ENCODE measurements at places on chromosomes 7 and 10.
A peak's percentile ranks its signal among the peaks of the same experiment; 100 is the strongest.

DNA sequence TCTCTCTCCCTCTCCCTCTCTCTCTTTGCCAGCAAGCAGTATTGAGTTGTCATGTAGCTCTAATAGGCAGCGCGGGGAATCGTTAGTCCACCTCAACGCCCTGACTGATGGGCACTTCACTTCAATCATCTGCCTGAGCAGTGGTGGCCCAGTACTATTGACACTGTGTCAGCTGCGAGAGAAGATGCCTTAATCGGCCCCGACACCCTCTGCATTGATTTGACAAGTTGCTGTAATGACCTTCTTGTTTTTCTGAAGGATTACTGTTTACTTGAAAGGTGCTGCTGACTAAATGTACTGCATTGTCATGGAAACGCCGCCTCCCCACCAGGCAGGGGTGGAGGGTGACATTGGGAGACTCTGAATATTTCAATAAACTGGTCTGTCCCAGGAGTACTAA, 913.8 kb downstream of the KCNMA1 start:
- no peak for DNase-seq

GRCh38 chr7:130875265-130875741, 141.3 kb upstream of the KLF14 start:
- peak; percentile 50 for DNase-seq

DNA sequence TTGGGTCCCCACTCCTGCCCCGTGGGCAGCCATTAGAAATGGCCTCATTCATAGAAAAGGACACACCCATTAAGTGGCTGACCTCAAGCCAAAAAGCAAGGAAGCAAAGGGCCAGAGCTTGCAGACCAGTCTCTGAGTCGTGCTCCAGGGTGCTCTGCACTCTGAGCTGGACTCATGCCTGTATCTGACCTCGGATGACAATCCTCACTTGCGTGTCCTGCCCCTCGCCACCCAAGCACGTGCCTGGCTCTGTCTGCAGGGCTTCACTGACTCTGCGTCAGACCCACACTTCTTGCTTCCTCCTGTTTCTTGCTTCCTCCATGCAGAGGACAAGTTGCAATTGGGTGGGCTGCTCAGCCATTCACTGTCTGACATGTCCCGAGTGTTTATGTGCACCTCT, 138.8 kb downstream of the OAT start:
- no peak for DNase-seq

GRCh38 chr7:84492098-84493034, 297.8 kb upstream of the SEMA3A start:
- no peak for DNase-seq

DNA sequence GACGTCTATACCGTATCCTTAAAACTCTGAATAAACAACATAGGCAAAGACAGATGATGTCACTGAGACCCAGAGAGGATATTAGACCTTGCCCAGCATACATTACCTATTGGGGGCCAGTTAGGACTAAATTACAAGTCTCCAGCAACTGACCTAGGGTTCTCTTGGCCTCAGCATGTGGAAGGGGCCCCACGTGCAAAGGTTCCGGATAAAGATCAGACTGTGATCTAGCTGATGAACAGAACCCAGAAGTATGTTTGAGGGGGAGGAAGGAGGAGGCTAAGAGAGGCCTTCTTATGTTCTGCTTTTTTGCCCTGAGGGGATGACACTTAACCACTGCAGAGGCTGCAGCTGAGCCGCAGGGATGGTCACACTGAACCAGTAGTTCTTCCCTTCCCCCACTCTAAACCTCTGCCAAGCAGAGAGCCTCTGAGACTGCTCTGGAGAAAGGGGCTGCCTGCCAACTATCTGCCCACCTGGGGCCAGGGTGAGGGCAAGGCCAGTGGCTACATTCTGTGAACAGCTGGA, 24.0 kb upstream of the KMT2C start:
- no peak for DNase-seq

DNA sequence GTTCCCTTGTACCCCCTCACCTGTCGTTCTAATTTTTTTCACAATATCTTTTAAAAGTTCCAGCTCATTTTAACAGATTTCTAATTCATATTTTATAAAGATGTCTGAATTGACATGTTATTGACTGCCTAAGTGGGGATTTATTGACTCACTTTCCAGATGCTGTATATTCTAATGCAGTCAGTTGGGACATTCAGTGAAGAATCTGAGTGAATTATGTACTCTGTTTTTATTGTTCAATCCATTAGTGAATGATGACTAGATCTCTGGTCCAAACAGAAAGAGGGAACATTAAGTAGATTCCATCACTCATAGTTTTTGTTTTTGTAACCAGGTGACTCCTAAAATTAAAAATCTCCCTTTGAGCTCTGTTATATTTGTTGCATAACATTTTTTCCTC, 54.3 kb downstream of the LOXL4 start:
- no peak for DNase-seq

- no peak for DNase-seq
Measured at GRCh38 chr10:122078965-122079795, 90.2 kb downstream of the TACC2 start.

DNA sequence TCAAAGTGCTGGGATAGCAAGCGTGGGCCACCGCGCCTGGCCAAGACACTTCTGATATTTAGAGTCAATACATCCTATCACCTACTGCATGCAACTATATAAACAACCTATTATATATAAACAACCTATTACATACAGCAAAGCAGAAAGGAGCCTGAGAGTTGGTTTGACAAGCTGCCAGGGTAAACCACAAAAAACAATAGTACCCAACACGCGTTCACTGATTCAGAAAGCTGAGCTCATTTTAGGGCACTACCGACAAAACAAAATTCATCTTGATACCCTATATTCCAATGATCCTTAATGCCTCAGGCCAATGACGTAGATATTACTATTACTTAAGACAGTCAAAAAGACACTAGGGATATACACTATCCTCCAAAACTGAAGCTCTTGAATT, 16.2 kb downstream of the MALSU1 start:
- no peak for DNase-seq

GRCh38 chr7:148967602-148968001, 60.7 kb downstream of the PDIA4 start:
- DNase-seq = no peak

- peak; percentile 71 for DNase-seq
Measured at GRCh38 chr10:6445671-6446316, 134.3 kb downstream of the PRKCQ start.

GRCh38 chr7:122887198-122887597, 938 bp upstream of the CADPS2 start:
- DNase-seq = no peak

GRCh38 chr10:91298224-91298871, 77.9 kb downstream of the PCGF5 start:
- DNase-seq = peak; percentile 85

DNA sequence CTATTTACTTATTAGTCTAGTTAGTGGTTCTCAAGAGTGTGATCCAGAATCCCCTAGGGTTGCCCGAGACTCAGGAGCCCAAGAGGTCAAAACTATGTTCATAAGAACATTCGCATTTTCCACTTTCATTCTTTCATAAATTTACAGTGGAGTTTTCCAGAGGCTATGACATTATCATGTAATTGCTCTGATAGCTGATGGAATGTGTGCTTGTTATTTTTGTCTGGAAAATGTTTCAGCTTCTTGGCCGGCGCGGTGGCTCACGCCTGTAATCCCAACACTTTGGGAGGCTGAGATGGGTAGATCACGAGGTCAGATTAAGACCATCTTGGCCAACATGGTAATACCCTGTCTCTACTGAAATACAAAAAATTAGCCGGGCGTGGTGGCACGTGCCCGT, 10.1 kb downstream of the PURB start:
- DNase-seq = no peak

DNA sequence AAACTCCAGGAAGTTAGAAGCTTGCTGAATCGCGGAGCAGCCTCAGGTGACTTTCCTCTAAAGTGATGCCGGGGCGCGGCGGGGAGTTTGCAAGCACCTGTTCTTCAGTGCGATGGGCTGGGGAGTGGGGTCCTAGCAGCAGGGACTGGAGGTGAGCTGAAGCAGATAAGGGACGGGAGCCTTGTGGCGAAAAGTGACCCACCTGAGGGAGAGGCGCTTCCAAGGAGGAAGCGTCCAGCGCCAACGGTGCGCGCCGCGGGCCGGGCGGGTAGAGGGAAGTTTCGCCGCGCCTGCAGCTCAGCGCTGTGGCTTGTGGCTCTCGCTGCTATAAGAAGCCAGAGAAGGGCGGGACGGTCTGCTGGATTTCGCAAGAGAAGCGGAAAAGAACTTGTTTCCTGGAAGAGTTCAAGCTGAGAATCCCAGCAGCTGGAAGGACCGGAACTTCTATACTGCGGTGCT, at the start of gene STEAP4:
TSS of gene STEAP4 (minus strand) at position 305 of the 459 bp plus-strand sequence. CDS start 22,625 bp downstream, outside the sequence.
- DNase-seq = peak; percentile 12

DNA sequence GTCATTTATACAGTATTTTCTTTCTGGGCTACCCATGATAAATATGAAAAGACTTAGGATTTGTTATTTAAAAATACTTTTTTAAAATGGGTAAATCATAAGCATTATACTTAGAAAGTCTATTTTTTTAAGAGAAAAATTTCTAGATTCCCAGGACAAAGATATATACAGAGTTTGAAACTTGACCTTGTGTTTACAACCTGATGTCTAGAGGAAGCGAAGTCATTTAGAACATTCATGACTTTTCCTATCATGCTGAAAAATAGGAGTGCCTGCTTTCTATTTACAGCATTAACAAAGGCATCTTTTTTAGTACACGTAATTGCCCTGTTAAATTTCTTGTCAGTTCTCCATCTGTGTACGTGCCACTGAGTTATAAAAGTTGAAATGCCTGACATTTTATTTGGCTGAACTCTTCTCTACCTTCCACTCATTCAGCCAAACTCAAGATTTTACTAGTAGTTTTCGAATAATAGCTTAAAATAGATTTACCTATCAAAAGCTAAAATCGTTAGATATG, 23.0 kb downstream of the GNAT3 start:
- DNase-seq = no peak

GRCh38 chr7:66748791-66749190, 8.3 kb downstream of the RABGEF1 start:
- DNase-seq = no peak

DNA sequence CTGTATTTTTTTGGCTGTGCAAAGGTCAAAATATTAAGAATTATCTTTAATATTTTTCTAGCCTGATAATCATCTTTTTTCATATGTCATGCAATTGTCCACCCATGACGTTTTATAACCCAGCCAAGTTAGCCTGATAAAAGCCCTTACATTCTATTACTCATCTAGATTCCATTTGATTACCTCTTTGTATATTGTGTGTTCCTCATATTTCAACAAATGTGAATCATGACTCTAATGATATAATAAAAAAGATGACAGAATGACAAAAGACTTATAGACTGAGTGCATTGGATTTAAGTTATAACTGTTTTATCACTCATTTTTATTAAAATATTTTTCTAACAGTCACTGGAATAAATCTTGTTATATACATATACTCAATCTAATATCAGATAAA, 1560.0 kb upstream of the LRRTM3 start:
- DNase-seq = no peak

GRCh38 chr7:28853150-28853549, 105.0 kb downstream of the TRIL start:
- DNase-seq = no peak

GRCh38 chr7:36295090-36295489, 94.6 kb upstream of the ANLN start:
- DNase-seq = no peak

DNA sequence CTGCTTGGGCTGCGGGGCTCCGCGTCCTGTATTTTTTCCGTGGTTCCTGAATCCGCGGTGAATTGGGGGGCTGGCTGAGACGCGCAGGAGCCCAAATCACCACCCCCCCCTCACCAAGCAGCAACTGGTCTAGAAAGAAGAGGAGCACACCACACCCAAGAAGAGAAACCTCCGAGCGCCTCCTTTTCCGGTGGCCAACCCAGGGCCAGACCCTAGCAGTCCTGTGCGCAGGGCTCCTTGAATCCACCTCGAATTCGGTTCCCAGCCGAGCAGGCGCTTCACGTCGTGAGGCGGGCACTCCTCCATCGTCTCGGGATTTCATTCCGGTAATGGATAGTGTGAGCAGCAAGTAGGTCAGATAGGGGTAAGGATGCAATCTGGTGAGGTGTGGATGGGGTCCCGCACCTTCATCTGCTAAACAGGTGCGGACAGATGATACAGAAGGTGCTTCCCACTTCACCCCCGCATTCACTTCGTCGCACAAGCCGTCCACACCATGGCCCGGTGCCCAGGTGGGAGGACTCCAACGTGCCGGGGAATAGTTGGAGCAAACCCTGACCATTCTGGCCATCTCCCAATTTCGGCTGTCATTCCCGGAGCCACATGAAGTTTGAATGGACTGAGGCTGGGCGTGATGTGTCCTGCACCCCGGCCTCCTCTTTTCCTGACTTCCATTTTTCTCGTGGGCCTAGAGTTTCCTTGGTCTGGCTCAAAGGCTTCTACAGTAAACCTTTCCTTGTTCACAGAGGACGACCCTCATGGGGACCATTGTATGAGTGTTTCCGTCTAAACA, 19.8 kb upstream of the ZNF273 start:
- DNase-seq = no peak

- DNase-seq = no peak
Measured at GRCh38 chr7:25716421-25716820, 435.6 kb upstream of the NFE2L3 start.

DNA sequence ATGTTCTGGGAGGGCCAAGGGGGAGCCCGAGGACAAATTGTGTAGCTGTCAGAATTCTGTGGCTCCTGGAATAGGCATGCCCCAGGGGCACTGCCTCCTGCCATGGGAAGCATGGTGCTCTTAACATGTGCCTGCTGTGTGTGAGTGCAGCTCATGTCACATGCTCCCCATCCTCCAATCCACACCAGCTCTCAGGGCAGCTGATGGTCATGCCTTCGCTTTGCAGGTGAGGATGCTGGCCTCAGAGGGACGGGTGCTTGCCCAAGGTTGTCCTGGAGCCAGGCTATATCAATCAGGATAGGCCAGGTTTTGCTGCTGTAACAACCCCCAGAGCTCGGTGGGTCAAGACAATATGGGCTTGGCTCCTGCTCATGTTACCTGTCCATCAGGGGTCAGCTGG, 303.4 kb downstream of the RPS24 start:
- DNase-seq = no peak

- no peak for DNase-seq
Measured at GRCh38 chr7:79778786-79779770, 325.6 kb upstream of the MAGI2 start.

DNA sequence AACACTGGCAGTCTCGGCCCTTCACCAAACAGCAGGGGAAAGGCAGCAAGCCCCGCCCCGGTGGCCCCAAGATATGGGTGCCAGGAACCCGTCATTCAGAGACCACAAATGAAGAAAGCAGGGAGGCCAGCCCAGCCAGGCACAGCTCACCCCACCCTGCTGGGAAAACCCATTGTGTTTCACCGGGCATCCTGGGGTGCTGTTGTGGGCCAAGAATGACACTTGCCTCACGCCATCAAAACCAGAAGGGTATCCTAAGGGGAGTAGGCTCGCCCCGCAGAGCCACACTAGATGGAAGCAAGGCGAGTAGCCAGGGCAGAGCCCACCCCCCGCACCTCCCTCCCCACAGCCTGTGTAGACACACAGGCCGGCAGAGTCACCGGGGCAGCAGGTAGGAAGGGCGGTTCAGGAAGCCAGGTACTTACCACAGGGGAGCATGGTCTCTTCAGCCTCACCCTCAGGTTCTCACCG, 72.5 kb upstream of the KCNMA1 start:
- DNase-seq = peak; percentile 74

GRCh38 chr10:59258890-59259289, 82.4 kb downstream of the PHYHIPL start:
- no peak for DNase-seq

GRCh38 chr10:126730856-126731609, 60.5 kb upstream of the C10orf90 start:
- DNase-seq = no peak

GRCh38 chr7:27046854-27047549, 48.8 kb downstream of the HOXA1 start:
- no peak for DNase-seq
